ENCODE measurements at places on chromosomes 6 and 20.

DNA sequence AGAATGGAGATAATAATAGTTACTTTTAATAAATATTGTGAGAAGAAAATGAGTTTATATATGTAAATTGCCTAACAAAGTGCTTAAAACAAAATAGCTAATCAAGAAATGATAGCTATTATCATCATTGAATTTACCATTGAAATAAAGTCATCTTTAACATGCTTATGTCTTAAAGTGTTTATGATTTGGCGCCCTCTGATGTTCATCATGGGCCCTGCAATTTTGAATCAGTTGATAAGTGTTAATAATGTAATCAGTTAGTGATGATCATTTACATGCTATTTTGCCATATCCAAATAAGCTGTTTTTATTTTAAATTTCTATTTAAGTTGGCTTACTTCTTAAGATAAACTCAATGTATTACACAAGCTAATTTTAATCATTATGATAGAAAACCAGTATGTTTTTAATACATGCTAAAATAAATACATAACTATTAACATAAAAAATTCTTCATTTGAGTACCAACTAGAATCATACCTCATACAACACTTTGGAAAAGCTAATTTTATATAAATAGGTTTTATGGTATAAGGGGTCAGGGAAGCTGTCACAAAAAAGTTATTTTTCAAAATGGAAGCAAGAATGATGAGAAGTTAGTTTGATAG, 39.2 kb upstream of the TPD52L1 start:
- no peak for DNase-seq

DNA sequence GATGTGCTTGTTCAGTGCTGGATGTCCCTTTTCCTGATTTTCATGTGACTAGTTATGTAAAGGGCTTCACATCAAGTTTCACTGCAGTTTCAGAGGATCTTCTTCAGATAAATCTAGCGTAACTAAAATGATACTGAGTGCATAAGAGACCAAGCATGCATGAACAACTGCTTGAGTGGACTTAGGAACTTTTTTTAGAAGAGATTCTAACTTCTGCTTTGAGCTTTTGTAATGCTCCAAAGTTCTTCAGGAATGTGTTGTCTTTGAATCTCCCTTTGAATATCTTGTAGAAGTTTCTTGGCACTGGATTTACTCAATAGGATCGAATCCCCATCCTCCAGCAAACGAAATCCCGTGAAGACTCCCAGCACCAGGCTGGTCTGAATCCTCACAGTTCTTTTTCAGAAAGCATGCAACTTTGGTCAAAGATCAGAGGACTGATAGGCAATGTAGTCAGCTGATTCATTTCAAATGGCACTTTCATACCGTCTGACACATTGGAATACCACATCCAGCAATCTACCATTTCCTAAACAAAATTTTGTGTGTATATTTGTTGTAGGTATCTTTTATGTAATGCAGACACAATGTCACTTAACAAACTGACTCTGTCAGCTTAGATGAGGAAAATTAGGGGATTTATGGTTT, 33.2 kb downstream of the ENPP1 start:
- DNase-seq, result no peak

DNA sequence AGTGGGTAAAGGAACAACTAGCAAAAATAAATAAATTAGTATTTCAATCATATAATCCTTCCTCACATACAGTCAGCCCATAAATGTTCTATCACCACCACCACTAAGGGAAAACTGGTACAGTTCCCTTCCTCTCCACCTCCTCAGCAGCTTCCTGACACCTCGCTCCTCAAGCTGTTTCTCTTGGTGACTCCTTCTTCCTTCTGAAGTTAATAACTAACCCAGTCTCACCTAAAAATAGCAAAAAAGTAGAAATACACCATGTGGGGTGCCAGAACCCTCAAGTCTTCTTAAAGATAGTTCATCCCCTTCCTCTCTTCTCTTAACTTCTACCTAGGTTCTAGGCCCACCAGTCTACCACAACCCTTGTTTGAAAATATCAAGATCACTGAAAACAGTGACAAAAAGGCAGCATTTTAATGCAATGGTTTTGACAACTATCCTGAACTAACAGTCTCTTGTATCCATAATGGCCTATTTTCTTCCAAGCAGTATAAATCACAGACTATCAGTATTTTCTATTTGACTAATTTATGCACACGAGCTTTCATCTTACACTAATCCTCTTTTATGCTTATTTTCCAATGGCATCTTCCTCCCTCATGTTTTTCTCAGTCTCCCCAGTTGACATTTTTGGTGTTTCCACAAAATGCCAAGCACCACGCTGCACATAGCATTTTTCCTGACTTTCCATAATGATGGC, 85.5 kb downstream of the KHDC1L start:
- DNase-seq, result no peak

GRCh38 chr6:131778169-131778568, 29.7 kb upstream of the ENPP1 start:
- no peak for DNase-seq

DNA sequence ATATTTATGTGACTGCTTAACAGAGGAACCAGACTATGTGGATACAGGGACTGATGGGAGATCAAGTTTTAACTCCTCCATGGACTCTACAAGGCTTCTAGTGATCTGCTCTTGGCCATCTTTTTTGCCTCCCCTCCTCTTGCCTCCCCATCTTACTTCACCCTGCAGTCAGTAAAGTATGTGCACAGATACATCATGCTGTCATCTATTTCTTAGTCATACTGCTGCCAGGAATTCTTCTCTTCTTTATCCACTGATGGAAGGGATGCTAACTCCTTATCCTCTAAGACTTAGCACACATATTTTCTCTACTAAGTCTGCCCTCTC, 27.6 kb upstream of the FAM83C start:
- no peak for DNase-seq

DNA sequence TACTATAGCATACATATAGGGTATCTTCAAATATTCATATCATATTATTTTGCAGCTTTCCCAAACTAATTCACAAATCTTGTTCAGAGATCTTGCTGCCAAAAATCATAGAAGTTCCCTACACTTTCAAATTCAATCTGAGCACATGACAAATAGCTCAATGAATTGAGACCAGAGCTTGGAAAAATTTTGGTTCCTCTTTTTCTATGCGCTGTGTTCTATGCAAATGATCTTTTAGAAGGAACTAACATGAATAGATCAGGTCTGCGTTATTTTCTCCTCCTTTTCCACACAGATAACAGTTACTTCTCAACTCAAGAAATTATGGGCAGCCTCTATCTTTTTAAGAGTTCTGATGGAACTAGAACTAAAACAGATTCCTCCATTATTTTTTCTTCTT, 316.3 kb downstream of the ARHGAP18 start:
- no peak for DNase-seq

DNA sequence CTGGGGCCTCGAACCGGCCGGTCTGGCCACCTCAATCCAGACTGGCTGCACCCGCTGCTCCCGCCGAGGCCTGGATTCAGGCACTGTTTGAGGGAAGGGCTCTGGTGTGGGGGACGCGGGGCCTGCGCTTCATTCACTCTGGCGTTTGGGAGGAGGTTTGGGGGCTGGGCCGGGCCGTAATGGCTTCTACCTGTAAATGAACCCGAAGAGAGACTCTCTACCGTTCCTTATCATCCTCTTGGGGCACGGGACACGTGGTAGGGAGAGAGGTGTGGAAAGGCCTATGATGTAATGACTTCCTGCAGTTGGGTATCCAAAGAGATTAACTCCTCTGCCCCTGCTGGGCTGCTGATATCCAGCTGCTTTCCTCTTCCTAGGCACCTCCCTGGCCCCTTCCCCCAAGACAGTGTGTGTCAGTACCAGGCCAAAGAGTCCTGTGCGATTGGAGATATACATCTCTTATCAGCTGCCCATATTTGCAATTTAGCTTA, 1.8 kb downstream of the FOXO3 start:
- no peak for DNase-seq

DNA sequence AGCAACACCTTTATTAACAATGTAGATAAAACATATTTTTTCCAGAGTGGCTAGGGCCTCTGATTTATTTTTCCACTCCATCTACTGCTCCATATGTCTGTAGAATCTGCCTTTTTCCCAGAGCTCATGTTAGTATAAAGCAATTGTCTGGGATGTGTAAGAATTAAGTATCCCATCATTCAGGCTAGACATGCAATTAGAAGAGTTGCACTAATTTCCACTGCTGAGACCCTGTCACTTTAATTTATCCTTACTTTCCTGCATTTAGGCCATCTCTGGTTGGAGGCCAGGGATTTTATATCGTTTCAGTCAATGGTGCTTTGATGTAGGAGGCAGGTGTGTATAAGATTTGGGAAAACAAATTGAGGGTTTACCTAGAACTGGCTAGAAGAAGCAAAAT, 286.1 kb upstream of the POU3F2 start:
- no peak for DNase-seq

GRCh38 chr20:44370639-44371218, 15.2 kb downstream of the HNF4A start:
- no peak for DNase-seq

DNA sequence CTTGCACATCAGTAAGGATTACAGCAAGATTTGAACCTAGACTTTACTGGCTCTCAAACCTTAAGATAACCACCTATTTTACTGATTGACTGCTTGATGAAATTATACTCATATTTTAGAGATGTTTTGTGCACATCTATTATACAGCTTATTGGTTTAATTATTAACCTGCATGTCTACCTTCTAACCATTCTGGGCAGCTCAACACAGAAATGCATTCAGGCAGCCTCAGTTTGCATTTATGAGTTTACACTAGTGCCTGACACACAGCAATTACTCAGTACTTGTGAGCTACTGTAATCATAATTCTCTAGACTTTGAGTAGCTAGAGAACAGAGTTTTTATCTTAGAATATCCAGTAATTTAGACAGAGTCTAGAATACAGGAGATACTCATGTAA, 273.9 kb upstream of the THEMIS start:
- DNase-seq, result no peak

GRCh38 chr20:48350313-48350988, 477.3 kb downstream of the PREX1 start:
- DNase-seq, result no peak

DNA sequence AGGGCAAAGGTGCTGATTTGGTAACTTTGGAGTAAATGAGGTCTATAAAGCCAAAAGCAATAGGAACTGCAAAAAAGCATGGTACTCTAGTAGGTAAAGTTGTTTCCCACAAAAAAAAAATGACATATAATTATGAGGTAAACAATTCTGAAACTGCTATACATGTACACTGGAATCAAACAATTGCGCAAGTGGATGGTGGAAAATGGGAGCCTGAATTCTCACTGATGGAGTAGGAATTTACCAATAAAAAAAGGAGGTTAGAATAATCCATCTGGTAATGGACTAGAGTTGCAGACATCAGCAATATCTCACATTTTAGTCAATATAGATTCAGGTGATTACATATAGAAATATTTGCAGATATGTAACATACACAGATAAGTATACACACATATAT, 5.0 kb upstream of the KAT14 start:
- no peak for DNase-seq

DNA sequence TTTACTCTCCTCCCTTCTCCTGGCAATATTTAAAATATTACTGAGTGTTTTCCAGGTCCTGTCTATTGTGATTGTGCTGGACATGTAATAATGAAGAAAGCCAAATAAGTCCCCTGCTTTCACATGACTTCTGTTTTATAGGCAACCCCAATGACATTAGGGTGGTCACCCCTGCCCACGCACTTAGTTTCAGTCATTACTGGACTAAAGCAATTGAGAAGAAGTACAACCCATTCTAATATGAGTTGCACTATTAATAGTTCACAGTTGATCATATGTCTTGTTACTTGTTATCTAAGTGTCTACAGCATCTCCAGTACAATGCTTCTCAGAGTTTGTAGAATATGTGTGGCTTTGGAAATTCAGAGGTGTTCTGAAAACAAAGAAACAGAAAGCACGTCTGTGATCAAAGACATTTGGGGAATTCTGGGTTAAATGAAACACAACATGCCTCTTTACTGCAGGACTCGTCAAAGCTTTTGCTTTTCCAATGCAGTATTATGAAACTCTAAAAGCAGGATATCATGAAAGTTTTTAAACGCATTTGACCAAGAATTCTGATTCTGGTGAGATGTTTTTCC, 789.5 kb downstream of the DHX35 start:
- no peak for DNase-seq

GRCh38 chr6:119326291-119327005, 23.1 kb downstream of the MAN1A1 start:
- DNase-seq, result no peak

GRCh38 chr20:43726811-43727338, at the start of gene GTSF1L:
TSS of gene GTSF1L (minus strand) at chr20:43727002. CDS start at chr20:43726694, 308 bp downstream.
- DNase-seq, result no peak

DNA sequence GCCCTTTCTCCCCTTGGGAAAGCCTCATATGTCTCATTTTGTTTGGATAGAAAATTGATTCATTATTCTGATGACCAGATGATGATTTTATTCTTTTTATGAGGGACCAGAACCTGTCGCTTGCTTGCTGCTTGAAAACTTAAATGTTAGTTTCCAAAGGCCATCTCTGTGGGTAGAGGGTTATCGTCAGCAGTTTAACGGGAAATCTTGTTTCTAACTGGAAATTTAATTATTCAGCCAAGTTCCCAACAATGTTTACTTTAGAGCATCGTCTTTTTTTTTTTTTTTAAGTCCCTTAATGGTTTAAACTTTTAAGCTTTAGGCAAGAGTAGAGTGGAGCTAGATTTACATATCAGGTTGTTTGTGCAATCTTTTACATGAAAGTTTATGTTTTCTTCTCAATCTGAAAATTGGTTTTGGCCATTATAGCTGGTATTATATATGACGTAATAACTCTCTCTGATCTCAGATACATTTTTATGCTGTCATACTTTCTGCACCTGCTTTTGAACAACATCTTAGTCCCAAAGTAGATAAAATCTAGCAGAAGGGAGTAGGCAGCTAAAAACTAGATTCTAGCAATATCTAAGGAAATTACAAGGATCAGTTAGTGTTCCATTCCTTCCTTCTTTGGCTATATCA, 93.9 kb downstream of the FOXO3 start:
- no peak for DNase-seq

GRCh38 chr20:47216819-47217410, 139.6 kb downstream of the ZMYND8 start:
- no peak for DNase-seq

DNA sequence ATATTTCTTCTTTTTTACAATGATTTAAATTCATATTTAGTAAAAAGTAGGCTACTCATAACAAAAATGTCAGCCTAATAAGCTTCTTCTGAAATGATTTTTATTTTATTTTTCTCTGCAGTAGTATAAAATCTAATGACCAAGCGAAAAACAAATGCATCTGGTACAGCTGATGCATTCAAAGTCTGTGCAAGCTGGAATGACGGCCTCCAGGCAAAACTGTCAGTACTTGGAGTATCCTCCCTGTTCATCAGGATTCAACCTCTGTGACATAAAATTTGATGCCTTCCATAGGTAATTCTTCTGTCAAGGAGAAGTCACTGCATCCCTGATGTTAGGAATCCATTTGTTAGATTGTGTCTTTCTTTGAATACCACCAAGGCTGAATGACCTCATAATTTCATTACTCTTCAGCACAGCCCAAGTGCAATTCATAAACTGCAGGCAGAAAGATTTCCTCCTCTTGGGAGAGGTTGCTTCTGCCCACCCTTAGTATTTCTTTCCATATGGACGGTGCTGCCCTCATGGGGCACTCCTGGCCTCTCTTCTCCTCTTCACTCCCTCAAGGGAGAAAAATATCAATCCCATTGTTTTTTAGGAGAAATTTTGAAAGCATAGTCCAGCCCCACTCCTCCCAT, 146.4 kb upstream of the STXBP5 start:
- no peak for DNase-seq
